ENCODE measurements at places on chromosomes 5 and 9.
A peak's percentile ranks its signal among the peaks of the same experiment; 100 is the strongest.

DNA sequence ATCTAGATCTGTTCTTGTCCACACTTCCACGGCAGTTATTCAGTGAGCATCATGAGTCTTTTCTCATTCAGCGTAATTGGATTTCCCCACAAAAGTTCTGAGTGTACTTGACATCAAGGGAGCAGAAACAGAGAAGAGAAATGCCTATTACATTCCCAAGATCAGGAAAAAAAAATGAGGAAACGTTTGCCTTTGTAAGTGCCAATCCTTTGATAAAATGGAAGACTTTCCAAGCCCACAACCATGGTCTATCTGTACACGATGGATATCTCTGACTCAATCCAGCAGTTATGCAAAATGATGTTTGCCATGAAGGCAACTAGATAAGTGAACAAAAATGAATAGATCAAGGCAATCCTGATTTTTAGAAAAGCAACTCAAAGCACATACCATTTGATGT lies 235.9 kb downstream of the DOCK8 start:
- DNase-seq: no peak

DNA sequence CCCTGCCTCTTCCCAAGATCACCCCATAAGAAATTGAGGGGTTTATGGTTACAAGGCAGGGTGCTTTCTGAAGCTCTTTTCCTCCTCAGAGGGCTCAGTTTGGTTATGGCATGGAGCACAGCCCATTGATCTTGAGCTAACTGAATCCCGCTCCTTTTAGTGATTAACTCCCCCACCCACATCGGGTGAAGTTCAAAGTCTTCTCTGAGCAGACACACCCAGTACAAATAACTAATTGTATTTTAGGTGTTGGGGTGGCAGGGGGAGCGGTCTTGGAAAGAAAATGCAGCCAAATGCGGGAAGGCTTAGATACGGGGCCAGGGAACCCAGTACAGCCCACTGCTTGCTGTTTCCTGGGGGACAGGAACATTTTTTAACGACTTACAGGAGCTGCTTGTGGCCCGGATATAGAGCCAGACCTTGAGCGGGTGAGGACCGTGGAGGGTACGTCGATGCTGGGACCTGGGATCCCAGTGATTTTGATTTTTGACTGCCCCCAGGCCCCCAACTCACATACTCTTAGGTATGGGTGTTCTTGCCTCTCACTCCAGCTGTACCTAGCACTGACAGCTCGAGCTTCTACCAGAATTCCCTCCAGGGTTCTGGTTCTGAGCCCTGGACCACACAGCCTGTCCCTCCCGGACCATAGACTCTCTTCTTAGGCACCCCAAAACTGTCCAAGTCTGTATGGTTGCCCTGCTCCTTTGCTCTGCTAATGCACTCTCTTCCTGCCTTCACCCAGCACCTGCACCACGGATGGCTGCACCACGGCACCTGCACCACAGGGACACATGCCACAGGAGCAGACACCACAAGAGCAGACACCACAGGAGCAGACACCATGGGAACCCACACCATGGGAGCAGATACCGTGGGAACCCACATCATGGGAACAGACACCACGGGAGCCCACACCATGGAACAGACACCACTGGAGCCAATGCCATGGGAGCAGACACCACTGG lies 18.3 kb upstream of the RXRA start:
- DNase-seq: no peak

DNA sequence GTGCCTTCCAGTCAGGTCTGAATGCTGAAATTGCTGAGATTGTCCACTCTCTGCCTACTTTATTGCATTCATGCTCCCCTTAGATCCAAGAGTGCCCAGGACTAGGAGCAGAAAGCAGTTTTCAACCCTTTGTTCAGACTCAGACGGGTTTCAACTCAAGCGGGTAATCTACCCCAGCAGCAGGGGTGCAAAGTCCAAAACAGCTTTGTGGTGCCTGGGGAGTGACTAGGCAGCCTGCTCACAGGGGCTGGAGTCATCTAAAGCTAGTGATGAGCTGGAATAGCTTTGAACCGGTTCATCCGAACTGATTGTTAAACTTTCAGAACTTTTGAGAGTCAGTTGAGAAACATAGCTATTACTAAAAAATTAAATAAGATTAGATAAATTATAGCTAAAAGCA lies 71.0 kb upstream of the IQGAP2 start:
- no peak for DNase-seq

DNA sequence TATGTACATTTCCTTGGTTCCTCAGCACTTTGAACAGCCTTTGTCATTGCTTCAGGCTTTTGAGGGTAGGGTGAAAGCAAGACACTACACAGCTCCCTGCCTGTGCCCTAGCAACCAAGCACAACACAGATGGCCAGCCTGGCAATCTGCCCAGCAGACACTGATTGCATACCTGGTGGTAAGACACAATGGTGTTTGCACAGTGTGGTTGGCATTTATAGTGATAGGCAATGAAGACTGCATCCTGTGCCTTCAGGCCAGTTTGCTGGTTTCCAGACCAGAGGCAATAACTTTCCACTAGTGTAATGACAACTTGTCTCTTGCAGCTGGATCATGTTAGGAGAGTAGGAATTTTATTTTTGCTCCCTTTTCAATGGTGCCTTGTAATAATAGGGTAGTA lies 144.5 kb upstream of the TNC start:
- no peak for DNase-seq

- no peak for DNase-seq
These were observed 72.3 kb downstream of the GCNT1 start for GRCh38 chr9:76531231-76531780.

DNA sequence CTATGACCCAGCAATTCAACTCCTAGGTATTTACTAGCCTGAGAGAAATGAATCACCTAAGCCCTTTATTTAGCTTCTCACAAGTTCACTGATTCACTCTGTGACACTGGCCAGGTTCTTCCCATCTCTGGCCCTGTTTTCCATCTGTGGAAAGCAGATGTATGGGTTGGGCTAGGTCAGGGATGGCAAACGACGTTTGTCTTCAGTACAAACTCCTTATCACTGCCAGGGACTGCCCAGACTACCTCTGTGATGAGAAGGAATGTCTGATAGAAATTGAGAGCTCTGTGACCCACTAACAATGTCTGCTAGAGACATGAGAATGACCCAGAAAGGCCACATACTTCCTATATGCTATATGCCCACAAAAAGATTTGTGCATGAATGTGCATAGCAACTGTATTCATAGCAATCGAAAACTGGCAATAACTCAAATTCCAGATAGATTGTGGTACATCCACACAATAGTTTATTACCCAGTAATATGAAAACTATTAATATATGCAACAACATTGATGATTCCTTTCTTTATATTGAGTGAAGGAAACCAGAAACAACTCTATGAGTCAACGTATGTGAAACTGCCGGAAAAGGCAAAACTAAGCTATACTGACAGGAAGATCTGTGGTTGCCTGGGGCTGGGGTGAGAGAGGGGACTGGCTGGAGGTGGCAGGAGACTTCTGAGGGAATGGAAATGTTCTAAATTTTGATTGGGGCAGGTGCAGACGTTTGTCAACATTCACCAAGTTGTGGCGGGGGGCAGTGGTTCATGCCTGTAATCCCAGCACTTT lies 32.0 kb upstream of the ADAM19 start:
- no peak for DNase-seq

DNA sequence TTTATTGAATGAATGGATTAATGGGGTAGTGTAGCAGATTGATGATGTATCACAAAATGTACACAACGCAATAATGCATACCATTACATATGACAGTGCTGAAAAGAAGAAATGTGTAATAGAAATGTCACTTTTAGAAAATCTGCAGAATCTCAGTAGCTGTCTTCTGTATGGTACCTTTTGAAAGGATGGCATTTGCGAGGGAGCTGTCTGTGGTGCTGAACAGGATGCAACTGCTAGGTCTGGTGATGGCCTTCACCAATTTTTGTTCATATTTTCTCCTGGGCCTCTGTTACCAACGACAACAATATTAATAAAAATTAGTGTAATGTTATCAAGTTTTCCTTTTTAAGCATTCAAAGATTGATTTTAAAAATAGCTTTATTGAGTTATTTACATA lies 36.2 kb upstream of the OTULIN start:
- peak; percentile 65 for DNase-seq

DNA sequence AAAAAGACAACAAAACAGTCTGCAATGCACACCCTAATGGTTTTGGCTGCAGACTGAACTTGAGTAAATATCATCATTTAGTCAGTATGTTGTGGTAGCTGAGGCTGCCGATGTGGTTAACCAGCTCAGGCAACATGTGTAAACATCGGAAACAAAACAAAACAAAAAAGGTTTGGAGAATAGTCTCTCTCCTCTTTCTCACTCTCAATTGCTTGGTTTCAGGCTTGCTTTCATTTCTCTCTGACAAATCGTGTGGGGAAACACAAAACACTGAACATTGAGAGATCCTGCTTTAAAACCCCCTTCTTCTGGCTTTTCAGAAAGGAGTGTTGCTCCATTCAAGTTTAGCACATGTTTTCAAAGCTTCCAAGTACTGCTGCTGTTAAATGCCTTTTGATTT lies 453.3 kb downstream of the BNC2 start:
- DNase-seq: no peak

DNA sequence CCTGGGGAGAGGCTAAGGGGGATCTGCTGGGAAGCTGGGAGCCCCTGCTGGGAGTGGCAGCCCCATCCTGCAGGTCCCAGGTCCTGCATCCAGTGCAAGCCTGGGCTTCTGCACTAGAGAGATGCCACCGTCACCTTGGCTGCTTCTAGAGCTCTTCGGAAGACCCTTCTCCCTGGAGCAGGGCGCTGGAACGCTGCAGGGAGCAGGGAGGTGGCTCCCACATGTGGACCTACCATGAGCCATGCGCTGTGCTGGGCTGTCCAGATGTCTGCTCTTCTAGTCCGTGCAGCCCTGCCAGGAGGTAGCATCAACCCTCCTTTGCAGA lies 90.9 kb upstream of the PHYKPL start:
- DNase-seq: no peak

DNA sequence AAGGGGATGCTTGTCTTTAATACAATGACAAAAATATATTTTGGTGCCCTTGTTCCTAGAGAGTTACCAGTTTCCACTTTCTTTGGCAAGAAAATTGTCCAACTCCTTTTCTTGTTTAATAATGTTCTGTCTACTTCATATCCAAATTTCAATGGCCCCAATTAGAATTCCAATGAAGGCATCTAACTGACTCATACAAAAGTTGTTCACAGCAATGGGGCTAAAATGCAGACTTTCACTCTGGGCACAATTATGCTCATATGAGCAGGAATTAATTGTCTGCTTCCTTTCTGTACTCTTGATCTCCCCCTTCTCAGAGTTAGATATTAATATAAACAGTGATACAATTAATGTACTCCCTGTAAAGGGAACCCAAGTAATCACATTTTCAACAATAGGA lies 42.1 kb upstream of the ZNF622 start:
- DNase-seq: no peak

DNA sequence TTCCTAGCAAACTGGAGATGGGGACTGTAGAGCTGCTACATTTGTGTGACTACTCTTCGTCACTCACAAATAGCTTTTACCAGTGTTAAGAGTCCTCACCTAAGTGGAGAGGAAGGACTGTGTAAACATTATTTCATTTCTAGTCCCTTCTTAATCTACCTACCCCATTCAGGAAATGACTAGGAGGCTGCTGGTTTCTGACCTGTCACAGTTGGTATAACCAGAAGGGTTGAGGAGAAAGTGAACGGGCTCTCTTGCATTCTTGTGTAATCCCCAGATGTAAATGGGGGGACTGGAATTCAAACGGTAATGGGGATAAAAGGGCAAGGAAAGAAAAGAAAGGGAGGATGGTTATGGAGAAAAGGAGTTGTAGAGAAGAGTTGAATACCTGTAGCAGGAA lies 35.4 kb upstream of the BNIP1 start:
- no peak for DNase-seq

DNA sequence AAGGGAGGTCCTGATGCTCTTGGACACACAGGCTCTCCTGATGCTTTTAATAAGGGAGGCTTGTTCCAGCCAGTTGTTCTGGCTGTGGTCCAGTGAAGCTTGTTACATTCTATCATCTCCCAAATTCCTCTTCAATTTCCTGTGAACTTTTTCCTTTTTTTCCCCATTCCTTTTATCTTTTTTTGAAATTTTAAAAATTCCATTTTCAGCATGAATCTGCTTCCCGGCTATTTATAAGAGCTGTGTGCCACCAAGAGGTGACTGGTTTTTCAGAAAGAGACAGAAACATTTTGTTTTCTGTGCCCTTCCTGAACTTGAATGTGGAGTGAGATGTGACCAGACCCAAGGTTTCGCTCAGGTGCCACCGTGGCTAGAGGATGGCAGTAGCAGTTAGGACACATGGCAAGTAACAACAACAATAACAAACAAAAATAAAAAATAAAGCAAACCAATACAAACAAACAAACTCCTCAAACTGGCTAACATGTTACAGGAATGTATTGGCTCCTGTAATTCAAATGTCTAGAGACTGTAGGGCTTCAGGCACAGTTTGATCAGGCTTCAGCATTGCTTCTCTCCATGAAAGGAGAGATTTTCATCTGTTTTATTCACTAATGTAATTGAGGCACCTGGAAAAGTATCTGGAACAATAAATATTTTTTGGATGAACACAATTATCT lies 121.1 kb downstream of the BOD1 start:
- no peak for DNase-seq

- DNase-seq: no peak
These were observed 49.6 kb upstream of the ITGA1 start for GRCh38 chr5:52738095-52738506.

DNA sequence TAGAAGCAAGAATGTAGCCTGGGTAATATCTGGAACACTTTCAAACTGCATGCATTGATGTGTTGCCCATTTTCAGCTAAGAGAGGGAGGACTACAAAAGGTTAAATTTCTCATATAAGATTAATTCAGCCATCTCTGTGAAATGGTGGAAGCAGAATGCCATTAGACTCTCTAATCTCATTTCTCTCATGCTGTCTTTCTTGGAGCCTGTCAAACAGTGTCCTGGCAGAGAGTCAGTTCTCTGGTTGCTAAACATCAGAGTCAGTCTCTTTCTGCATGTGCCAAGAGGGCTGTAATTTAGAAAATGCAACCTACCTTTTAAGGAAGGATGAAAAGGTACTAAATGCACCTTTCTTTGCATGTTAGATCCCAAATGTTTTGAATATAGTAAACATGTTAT lies 910 bp upstream of the GARNL3 start:
- no peak for DNase-seq
